ENCODE measurements at places on chromosomes 3 and 15.

- no peak for DNase-seq
These were observed 7.5 kb downstream of the MAGI1 start for GRCh38 chr3:66031102-66031698.

DNA sequence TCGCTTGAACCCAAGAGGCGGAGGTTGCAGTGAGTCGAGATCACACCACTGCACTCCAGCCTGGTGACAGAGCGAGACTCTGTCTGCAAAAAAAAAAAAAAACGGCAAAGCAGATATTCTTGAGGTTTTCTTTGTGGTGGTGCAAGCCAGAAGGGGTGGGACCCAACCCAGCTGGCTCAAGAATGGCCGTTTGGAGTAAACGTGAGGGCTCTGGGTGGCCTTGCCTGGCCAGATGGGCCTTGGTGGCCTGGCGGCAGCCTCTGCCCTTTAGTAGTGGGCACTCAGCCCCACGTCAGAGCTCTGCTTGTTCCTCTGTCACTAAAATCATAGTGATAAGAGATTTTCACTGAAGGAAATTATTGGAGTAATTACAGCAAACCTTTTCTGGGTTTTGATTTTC, 50.5 kb downstream of the ATP1B3 start:
- no peak for DNase-seq

- no peak for DNase-seq
These were observed 47.0 kb downstream of the MAP3K13 start for GRCh38 chr3:185409957-185410356.

DNA sequence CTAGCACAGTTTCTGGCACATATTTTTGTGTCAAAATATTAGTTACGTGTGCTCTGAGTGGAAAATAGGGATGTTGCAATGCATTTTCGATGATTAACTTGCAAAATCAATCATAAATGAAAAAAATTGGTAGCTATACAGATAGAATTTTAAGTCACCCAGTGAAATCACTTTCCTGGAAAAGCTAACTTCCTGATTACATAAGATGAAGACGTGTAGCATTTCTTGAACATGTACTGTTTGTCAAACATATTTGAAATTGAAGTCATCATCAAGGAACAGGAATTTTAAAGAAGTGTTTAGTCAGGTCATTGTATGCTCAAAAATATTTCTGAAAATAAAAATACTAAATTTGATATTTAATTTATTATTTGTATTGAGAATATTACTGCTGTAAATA, 977.7 kb downstream of the PLOD2 start:
- no peak for DNase-seq

- no peak for DNase-seq
These were observed 5.4 kb downstream of the CLN6 start for GRCh38 chr15:68224108-68224507.

- no peak for DNase-seq
These were observed 301.9 kb downstream of the IL20RB start for GRCh38 chr3:137259701-137260100.

DNA sequence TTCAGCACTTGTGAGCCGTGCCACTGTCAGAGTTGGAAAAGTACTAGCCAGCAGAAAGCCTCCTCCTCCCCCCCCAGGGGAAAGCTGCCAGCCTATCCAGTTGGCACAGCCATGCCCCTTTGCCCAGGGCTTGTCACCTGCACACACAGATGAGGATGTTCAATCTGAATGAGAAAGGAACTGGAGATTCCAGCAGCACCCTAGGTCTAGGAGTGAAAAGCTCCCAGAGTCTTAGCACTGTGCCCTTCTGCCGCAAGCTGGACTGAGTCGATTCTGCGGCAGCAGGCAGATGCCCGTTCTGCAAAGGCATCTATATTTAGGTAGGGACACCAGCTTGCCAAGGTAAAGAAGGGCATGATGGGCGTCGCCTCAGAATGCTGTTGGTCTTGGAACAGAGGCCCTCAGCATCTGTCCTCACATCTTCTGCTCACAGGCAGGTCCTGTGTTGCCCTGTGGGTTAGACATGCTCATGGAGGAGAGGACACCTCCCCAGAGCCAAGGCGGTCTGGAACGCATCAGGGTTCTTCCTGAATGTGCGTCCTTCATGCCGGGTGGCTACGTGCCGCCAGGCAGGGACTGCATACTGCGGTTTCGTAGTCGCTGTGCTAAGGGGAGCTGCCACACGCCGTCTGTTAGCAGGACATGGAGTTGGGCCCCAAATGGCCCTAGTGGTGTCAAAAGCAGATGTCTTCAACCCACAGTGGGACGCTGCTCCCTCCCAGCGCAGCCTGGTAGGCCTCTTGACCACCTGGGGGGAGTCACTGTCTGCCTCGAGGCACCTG, 109.5 kb downstream of the VGLL4 start:
- peak; percentile 25 for DNase-seq

DNA sequence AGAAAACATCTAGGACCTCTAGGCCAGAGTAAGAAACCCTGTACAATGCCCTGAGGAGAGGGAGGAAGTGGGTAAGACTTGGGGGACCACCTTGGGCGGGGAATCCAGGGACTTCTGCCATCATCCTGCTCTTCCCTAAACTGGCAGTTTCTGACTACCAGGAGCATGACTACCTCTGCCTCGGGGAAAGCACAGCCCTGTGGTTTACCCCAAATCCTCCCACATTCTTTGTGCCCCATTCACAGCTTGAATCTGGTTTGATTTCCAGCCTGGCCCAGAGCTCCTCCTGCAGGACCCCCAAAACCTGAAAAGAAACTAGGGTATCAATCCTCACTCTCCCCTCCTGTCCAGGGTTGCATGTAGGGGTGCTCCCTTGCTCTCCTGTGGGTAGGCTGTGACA, 4.7 kb downstream of the C3orf18 start:
- DNase-seq = no peak

- no peak for DNase-seq
These were observed 90.0 kb upstream of the RPL32 start for GRCh38 chr3:12931273-12931905.

GRCh38 chr15:42048080-42048820, 27.4 kb upstream of the PLA2G4E start:
- no peak for DNase-seq

DNA sequence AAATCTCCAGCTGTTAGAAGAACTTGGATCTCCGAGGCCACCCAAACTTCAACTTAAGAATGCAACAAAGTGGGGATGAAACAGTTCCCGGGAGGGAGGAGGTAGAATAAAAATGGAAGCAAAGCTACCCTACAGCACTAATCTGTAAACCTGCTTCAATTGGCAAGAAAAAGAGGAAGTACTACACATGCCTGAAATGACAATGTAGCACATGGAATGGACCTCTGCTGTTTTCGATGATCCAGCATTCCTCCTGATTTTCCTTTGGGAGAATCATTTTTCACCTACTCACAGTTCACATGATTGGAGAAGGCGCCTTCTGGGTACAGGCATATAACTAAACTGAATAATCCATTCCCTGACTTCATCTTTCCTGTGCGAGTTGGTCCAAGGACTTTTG, 1081.5 kb downstream of the FHIT start:
- no peak for DNase-seq

- no peak for DNase-seq
These were observed 79.3 kb upstream of the GMNC start for GRCh38 chr3:190941694-190942260.

DNA sequence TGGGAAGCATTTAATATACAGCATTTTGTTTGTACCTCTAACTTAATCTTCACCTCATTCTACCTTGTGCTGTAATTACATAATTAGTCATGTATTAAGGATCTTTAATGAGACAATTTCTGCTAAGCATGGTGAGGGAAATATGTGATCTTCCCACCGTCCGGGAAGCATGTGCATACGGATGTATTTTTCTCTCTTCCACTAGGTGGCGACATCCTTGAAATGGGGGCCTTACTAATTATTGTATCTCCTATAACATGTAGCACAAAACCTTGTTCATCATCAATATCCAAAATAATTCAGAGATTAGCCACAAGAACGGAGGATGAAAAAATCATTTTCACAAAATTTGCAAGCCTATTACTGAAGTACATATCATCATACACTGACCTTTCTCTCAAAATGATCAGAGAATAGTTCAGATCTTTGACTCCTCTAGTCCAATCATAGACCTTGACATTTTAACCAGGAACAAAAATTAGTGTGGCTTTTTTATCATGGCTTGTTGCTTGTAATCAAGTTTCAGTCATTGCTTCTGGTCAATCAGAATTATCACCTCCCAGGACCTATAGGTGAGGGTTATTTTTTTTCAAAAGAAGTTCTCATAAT, 148.9 kb upstream of the GBE1 start:
- DNase-seq = peak; percentile 25

DNA sequence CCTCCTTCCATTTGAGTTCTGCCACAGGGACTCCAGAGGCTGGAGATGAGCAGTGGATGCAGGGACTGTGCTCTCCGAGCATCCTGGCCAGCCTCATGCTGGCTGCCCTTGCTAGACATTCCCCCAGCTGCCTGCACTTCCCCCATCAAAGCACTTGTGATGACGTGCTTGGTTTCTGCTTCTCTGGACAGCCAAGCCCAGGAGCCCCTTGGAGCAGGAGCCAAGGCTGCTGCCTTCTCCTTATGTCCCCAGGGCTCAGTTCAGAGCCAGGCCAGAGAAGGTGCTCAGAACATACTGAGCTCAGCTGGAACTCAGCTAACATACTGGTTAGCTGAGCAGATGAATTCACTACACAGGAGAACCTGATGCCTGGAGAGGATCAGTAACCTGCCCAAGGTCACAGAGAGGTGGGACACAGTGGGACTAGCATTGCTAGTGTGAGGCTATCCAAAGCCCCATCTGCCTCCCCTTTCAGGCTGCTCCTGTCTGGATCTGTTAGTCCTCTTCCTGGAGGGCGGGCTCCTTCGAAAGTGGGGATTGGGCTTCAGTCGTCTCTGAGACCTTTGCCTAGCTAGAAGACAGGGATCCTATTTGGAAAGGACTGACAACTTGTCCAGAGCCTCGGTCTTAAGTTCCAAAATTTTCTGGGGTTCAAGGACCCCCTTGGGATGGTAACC, 4.3 kb downstream of the PCBP4 start:
- no peak for DNase-seq

DNA sequence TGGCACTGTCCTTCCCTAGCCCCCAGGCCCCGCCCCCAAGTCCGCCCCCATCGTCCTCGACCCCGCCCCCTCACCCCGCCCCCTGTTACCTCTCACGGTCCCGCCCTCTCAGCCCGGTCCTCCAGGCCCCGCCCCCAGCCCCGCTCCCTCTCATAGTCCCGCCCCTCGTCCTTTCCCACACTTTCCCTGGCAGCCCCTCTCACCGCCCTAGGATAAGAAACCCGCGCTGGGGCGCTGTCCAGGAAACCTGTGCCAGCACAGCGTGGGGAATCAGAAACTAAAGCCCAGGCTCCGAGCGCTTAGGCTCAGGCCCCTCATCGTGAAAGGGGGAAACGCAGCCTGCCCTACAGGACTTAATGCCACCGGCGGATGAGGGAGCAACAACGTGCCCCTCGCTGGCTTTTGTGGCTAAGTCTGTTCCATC, 20.9 kb downstream of the TRPM1 start:
- DNase-seq = peak; percentile 21

GRCh38 chr3:111571907-111572460, 23.2 kb downstream of the ZBED2 start:
- DNase-seq = no peak

- DNase-seq = no peak
These were observed 95.9 kb upstream of the NLGN1 start for GRCh38 chr3:173301647-173302046.

- DNase-seq = no peak
These were observed 789.8 kb downstream of the TUSC7 start for GRCh38 chr3:117499189-117499870.

DNA sequence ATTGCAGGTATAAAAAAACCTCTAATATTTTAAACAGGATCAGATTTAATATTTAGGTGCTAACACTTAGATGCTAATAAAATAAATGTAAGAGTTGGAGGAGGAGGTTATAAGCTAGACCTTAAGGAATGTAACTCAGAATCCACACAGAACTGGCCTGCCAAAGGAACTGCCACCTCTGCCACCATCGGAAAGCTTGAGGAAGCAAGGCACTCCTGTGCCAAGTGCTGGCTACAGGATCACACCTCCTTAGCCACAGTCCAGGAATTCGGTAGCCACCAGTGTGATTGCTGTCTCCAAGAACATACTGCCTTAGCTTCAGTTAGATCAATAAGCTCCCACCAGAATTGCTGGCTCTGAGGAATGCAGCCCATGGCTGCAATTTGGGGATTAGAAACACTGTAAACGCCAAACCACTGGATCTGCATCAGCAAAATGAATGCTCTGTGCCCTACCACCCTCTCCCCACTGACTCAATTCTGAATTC, 58.0 kb downstream of the FRMD5 start:
- no peak for DNase-seq

DNA sequence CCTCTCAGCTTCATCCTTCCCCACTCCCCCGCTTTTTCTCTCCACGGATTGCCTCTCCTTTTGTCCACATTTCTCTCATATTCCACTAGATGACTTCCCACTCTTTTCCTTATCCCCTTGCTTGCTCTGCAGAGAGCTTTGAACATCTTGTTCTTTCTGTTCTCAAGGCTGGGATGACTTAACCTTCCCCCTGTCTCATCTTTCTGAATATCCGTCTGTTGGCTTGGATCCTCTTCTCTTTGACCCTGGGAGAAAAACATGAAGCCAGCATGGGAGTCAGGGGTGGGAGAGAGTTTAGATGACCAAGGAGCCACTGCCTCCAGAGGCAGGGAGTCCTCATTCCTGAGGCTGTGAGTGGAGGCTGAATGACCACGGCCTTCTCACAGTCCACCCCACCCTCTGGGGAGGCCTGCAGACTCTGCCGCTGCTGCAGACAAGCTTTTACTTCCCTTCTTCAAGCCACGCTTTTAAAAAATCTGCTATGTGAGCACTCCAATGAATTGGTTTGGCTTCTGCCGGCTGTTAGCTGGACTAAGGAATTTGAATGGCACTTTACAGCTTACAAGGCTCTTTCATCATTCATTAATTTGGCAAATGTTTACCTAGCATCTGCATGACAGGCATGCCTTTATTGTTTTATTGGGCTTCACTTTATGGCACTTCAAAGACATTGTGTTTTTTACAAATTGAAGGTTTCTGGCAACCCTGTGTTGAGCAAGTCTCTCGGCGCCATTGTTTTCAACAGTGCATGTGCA, 111.6 kb upstream of the SLC6A6 start:
- DNase-seq = peak; percentile 95

DNA sequence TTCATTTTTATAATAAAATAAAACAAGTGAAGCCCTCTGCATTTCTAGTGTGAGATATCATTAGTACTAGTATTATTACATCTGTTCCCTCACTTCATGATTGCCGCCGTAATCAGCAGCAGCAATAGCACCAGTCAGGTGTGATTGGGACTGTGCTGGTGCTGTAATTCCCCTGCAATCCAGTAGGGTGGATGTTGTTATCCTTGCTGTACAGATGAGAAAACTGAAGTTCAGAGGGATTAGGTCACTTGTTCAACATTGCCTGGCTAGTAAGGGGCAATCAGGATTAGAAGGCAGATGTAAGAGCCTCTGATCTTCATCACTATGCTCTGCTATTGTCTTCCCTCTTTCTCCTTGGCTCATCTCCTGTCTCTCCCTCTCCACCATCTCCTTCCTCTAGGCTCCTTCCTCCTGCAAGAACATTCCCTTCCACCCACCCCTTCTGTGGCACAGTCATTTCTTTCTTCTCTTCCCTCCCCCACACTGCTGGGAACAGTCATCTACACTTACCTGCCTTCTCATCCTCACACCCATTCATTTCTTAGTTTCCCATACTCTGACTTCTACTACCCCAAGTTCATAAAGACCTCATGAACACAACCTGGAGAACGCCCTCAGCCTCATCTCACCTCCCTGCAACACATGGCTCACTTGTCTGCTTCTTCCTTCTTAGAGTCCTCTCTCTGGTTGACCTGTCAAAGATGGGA, 29.7 kb downstream of the CRYGS start:
- DNase-seq = no peak

All from small intestine (tissue), 16 donors.